ENCODE measurements at places on chromosomes 7 and 10.

DNA sequence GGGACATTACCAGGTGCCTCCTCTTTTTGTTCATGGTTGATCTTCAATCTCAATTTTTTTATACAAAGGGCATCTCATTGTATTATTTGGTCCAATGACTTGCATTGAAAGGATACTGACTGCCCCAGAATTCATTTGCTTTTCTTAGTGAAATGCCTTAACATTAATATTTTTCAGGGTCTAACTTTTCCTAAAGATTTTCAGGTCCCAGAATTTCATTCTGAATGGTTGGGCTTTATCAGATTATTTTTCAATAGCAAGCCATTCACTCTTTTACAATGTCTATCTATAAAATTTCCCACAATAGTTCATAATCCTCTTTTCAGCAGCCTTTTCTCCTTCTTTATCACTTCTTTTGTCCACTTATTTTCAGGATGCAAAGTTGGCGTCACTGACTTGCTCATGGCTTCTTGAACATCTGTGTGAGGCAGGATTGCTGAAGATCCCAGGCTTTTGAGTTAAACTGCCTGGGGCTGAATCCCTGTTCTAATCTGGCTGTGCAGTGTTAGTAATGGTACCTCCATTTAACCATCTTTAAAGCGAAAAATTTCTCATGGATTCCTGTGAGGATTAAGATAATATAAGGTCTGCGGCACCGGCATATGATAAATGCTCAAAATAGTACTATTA is 131.7 kb upstream of the HDAC9 start:
- no peak for DNase-seq

DNA sequence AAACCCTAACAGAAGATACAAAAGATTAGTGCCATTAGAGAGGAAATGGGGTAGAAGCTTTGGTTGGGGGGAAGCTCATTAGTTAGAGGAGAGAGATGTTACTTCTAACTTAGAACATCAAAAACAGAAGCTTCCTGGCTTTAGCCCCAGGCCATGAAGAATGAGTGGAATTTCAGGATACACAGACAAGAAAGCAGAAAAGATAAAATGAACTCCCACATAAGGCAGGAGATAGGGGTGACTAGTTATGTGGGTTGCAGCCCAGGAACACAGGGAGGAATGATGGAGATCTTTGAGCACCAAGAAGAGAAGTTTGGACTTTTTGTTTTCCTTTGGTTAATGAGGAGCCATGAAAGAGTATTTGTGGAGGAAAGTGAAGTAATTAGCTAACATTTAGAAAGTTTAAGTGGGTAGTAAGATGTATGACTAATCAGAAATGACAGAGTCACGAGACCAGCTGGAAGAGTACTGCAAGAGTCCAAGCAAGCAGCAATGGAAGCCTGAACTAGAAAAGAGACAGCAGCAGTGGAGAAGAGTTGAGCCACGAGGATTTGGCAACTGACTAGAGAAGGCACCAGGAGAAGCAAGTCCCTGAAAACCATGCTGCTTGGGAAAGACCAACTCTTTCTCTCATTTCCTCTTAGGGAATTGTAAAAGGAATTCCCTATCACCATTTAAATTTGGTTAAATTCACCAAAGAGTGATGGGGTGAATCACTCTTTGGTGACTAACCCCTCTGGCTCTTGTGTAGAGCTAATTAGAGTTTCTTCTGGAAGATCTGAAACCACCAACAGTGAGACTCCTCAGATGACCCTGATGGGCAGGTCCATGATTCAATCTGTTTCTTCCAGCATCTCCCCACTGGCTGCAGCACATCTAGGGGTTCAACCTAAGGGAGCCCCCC is 131.9 kb downstream of the KCNMA1 start:
- DNase-seq = no peak

- DNase-seq = no peak
Observed at GRCh38 chr10:100045592-100045991, 35.8 kb upstream of the DNMBP start.

DNA sequence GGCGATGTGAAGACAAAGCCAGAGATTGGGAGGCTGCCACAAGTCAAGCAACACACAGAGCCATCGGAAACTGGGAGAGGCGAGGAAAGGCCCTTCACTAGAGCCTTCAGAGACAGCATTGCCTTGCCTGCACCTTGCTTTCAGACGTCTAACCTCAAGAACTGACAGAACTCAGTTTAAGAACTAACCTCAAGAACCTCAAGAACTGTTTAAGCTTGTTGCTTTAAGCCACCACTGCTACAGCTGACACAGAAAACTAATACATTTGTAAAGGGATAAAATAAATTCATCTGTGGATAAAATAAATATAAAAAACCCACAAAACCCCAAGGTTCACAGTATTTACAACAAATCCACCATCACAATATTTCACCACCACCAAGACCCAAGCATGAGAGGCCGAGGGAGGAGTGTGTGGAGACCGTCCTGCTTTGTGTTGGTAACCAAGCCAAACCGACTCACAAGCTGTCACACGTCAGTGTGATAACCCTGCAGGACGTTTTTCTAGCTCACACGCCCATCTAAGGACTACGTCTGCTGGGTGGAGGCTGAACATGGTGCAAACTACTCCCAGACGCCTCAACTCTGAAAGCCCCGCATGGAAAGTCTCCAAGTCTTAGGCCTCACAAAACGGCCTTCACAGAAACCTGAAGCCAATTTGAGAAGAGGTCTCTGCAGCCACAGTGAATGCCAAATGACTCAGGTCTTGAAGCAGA is 116.8 kb downstream of the ABLIM1 start:
- DNase-seq = no peak

- no peak for DNase-seq
Observed at GRCh38 chr10:123787566-123787965, 104.0 kb downstream of the CPXM2 start.

DNA sequence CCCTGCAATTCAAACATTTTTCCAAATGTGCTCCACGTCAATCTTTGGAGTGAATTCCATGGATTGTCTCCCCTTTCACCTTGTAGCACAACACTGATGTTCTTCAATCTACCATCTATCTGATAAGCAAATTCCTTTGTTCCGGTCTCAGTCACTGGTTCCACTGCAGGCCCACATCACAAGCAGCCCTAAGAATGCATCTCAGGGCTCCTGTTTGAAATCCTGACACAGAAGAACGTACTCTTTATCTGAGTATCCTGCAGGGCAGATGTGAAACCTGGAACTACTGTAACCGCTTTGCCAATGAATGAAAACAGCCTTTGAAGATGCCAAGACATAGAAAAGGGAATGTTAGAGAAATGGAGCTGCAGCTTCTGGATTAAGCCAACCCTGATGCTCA is 62.9 kb upstream of the FAM133B start:
- no peak for DNase-seq

GRCh38 chr10:93566435-93567276 is at the start of gene FFAR4:
TSS of gene FFAR4 (plus strand) at chr10:93566665. CDS start at chr10:93566721, 56 bp downstream.
- DNase-seq = peak; percentile 55

- no peak for DNase-seq
Observed at GRCh38 chr7:33831389-33832141, 73.8 kb upstream of the BMPER start.

DNA sequence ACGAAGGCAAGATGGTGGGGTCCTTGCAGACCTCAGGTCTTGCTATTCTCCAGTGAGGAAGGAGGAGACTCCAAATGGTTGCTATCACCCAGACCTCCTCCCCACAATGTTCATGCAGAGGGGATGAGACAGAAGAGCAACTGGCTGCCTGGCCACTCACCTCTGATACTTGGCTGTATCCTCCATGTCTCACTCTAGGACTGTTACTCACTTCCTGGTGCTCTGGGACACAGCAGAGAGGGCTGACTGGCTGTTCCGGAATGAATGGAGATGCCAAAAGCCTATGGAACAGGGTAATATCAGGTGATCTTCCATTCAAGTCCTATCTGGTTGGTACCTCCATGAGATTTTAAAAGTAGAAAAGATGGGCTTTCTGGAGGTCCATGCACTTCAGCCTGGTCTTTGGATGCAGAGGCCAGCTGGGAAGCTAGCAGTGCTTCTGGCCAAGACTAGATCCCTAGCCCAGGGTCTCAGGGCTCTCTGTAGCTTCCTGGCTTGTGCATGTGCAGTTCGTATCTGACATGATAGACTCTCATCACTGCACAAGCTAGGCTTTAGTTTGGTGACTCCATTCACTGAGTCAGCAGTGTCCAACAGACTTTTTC is 27.0 kb upstream of the ABI1 start:
- DNase-seq = no peak

DNA sequence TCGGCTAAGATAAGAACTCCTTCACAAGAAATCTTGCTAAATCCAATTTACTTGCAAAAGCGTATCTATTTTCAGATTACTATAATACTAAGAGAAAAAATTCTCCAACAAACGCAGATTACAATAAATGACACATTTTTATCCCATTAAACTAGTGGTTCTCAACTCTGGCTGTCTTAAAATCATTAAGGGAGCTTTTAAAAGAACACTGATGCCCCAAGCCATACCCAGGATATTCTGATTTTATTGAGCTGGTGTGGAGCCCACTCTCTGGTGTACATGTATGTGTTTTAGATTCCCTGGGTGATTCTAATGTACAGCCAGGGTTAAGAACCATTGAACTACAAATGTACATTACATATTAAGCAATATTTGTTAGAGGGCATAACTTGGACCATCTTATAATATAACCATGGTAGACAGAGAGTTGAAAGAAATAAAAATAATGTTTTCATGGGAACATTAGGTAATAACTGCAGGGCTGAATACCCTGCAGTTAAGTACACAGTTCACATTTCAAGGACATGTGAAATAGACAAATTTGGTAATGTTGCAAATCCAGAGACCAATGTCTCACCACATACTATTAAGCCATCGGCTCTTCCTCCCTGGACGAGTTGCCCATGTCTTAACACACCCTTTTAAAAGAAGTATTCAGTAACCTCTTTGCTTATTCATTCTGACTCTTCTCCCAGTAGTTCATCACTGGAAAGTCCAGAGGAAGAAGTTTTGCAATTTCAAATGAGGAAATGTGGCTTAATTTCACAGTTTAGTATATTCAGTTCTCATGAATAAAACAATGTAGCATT is 6.2 kb downstream of the GSAP start:
- no peak for DNase-seq

DNA sequence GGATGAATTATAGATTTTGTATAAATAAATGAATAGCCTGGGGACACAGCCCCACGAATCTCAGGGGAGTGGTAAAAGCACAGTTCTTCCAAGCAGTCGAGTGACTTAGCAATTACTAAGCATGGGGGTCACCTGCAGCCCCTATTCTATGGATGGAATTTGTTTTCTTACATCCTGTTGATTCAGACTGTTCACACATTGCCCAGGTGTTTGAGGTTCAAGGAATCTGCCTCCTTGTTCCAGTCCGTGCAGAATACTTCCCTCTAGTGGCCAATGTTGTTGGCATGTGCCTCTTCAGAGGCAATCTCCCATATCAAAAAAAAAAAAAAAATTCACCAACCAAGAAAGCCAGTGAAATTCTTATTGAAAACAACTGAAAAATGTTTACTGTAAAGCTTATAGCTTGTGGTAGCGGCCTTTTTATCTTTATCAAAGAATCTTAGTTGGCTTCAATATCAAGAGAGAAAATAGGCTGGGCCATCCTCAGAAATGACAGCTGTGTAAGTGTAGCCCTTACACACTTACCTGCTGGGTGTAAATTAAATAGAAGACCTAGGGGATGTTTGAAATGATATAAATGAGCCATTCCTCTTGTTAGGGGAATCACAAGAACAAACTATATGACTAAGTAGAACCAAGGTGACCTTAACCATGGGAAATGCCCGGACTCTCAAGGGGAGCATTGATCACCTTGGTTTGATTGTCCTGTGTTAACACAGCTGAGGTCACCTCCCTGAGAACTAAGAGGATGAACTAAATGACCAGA is 7.8 kb downstream of the LIPM start:
- peak; percentile 22 for DNase-seq

DNA sequence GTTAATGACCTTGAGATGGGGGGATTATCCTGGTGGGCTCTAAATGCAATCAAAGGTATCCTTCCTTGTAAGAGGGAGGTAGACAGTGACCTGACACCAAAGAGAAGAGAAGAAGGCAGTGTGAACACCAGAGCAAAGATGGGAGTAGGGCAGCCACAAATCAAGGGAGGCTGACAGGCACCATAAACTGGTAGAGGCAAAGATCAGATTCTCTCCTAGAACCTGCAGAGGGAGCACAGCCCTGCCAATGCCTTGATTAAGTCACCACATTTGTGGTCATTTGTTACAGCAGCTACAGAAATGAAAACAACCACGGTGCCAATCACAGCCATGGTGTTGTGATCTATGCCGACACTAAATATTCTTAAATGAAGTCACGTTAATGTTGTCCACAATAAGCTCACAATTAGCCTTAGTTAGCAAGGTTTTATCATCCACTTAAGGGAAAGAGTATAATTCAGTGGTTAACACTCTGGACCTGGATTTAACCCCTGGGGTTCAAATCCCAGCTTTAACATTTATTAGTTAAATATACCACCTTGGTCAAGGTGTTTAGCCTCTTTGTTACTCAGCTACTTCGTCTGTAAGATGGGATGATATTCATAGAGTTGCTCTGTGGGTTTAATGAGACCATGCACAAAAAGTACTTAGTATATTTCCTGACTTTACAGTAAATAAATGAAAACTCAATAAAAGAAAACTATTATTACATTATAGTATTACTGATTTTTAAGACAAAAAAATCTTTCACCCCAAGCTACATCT is 70.8 kb downstream of the SGMS1 start:
- DNase-seq = peak; percentile 65

- no peak for DNase-seq
Observed at GRCh38 chr10:30062090-30062489, 2.7 kb upstream of the JCAD start.

DNA sequence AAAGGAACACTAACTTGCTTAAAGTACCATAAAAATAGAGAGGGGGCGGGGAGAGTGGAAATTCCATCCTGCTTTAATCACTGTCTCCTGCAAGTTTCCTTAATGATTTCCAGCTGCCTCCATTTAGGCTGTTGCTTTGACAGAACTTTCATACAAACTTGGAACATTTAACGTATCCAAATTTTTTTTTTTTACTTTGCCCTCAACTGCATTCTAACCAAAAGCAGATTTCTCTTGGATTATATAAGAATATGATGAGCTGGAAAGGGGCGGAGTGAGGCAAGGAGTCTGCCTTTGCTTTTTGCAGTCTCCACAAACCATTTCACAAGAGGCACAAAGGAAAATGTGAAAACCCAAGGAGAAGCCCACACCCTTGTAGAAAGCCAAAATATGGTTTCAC is 46.6 kb upstream of the COL1A2 start:
- DNase-seq = no peak

- DNase-seq = no peak
Observed at GRCh38 chr10:29667191-29667590, 32.4 kb upstream of the SVIL start.

DNA sequence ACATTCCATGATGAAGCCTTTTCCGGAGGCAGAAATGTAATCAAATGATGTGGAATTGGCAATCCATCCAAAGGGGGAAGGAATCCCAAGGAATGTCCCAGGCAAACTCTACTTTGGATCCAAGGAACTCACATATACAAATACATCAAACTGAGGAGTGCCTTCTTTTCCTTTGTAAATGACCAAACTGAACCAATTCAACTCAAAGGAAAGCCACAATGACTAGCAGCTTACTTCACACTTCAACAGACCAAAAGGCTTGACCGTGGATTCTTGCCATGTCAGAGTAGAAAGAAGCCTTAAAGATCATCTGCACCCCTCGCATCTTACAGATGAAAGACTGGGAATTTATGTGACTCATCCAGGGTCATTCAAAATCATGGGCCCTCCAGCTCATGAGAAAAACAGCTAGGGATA is 79.7 kb upstream of the MACROH2A2 start:
- no peak for DNase-seq

Data from nephron progenitor cell (in vitro differentiated cells).